ENCODE measurements at places on chromosomes 3 and 15.

DNA sequence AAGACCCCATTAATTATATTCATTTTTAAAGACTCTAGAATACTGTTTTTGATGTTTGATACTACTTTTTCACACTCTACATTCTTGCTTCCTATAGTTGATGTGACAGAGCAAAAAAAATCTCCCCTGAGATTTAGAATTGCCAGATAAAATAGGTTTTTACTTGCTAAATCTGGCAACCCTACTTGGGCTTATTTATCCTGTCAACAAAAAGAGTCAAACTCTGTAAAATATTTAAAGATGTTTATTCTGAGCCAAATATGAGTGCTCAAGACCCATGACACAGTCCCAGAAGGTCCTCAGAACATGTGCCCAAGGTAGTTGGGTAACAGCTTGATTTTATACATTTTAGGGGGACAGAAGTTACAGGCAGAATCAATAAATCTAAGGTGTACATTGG is 72.3 kb downstream of the DAPK2 start:
- no peak for DNase-seq

DNA sequence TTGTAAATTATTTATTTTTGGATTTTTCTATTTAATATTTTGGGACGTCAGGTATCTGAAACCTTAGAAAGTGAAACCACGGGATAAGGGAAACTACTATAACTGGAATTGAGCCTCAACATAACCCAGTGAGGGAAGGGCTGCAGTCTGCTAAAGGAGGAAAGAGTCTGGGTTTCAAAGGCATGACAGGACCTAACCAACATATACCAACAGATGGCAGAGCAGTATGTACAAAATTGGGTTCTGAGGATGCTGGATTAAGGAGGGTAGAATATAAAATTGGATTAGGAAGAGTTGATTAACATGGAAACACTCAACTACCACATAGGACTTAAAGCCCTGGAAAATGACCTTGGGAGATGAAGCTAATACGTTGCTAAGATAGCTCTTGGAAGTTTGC is 603.5 kb downstream of the MECOM start:
- DNase-seq: no peak

DNA sequence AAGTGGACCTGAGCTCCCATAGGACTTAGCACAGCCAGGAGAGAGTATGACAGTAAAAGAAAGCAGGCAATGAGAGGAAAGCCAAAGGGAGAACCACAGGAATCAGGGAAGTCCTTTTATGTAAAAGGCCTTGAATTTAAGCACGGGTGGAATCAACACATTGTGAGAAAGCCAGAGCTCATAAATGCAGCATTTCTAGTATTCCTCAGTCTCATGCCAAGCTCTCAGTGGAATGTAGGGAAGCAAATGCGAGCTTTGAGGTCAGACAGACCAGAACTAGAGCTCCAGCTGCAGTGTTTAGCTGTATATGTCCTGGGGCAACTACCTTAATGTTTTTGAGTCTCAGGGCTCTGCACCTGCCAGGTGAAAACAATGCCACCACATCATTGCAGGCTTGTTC is 132.1 kb upstream of the TRIM42 start:
- DNase-seq: no peak

DNA sequence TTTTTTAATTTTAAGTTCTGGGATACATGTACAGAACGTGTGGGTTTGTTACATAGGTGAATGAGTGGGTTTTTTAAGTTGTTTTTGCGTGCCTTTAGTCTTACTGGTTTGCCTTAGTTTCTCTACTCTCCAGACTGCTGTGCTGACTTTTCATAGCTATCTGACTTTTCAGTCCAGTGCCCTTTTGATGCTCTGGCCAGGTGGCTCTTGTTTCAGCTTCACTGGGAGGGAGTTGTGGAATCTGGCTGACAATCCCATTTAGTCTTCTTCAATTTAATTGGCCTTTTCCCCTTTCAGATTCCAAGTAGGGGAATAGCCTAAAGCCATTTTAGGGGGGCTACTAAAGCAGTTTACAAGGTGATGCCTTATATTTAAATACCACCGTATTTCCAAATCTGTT is 30.1 kb downstream of the FNDC3B start:
- DNase-seq: peak; percentile 81

DNA sequence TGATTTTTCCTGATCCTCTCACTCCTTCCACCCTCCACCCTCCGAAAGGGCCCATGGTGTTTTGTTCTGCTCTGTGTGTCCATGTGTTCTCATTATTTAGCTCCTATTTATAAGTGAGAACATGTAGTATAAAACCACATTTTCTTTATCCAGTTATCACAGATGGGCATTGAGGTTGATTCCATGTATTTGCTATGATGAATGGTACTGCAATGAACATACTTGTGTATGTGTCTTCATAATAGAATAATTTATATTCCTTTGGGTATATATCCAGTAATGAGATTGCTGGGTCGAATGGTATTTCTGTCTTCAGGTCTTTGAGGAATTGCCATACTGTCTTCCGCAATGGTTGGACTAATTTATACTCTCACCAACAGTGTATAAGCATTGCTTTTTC is 126.0 kb downstream of the IMPG2 start:
- DNase-seq: no peak

DNA sequence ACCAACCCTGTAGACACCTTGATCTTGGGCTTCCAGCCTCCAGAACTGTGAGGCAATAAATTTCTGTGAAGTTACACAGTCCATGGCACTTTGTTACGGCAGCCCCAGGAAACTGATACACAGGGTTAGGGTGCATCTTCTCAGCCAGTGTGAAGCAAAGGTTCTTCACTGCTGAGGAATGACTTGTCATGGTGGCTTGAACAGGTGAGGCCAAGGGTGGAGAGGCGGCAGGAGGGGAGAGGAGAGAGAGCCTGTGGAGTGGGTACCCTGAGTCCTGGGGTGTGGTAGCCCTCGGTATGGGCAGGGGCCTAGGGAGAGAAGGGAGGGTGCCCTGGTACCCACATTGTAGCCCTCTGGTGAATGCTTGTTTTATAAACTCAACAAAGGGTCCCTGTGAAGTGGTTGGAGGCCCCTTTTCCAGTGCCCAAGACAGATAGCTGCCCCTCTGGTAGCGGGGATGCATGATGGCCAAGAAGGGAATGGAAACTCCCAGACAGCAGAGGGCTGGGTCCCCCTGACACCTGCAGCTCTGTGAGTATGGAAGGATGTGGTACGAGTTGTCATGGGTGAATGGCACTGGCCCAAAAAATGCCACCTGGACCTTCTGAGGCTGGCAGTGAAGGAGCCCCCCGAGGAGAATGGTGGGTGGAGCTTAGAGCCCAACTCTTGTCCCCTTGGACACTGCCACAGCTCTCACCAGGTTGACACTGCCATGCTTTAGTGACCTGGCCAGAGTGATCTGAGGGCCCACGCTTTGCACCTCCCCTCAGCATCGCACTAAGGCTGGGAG is 49.6 kb downstream of the SPSB4 start:
- DNase-seq: no peak

- no peak for DNase-seq
Observed at GRCh38 chr3:160540551-160540950, 24.8 kb downstream of the KPNA4 start.

DNA sequence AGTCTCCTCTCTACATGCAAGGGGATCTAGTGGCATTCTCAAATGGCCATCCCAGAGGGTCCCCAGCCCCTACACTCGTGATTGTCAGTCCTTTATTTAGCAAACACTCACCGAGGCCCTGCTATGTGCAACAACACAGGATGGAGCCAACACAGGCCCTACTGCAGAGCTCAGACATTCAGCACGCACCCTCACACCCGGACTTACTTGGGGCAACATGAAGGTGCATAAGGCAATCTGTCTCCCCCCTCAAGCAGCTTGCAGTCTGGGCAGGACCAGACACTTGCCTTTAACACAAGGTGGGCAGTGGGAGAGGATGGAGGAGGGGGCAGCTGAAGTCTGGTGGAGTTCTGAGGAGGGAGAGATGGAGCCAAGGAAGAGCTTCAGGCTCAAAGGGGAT is 258.4 kb downstream of the XXYLT1 start:
- no peak for DNase-seq

Data from kidney (tissue), 22 donors.